ENCODE measurements at places on chromosomes 5 and 9. TPM values are rescaled to one million over a fixed set of nuclear protein-coding genes. Genes with fewer than 3 reads are reported as not detected.

Gene GABBR2
- not detected for total RNA-seq

Gene ZFYVE16
- 11.6 TPM for total RNA-seq

Gene AQP3
- 163 TPM for total RNA-seq

Gene IL17B
- not detected for total RNA-seq

Gene F12
- total RNA-seq: 0.22 TPM

Gene DBH
- total RNA-seq: not detected
